A549 treated with Hydrocortisone at 1 μM for 4 hours (cell line): ENCODE measurements at places on chromosomes 7 and 10. TPM values are rescaled to one million over a fixed set of nuclear protein-coding genes. Genes with fewer than 3 reads are reported as not detected.

The GHRHR gene
- 0.41 TPM in 1 of 5 replicates, not detected in the others for total RNA-seq

The TMEM254 gene
- total RNA-seq = 17.5 to 22.1 TPM (median 18.8 TPM) in 5 replicates

The SLC26A5 gene
- not detected in 5 replicates for total RNA-seq

The CELF2 gene
- total RNA-seq = 0.07 to 0.12 TPM in 2 of 5 replicates, not detected in the others

The RASSF4 gene
- 2.7 to 4.7 TPM (median 4.0 TPM) in 5 replicates for total RNA-seq

The CPN1 gene
- total RNA-seq = 0.16 to 0.39 TPM (median 0.28 TPM) in 5 replicates

The NRP1 gene
- 52.6 to 95.2 TPM (median 64.3 TPM) in 5 replicates for total RNA-seq

The SKIDA1 gene
- total RNA-seq = 0.74 to 1.2 TPM (median 1.1 TPM) in 5 replicates
